NCI-H2081 treated with DMSO at 0.1 percent for 48 hours (cell line): ENCODE measurements at places on chromosomes 1 and 21.

GRCh38 chr1:178238722-178239510, 145.0 kb downstream of the RASAL2 start:
- no peak for DNase-seq

- no peak for DNase-seq
These were observed 87.9 kb downstream of the RPS6KC1 start for GRCh38 chr1:213138892-213139291.

DNA sequence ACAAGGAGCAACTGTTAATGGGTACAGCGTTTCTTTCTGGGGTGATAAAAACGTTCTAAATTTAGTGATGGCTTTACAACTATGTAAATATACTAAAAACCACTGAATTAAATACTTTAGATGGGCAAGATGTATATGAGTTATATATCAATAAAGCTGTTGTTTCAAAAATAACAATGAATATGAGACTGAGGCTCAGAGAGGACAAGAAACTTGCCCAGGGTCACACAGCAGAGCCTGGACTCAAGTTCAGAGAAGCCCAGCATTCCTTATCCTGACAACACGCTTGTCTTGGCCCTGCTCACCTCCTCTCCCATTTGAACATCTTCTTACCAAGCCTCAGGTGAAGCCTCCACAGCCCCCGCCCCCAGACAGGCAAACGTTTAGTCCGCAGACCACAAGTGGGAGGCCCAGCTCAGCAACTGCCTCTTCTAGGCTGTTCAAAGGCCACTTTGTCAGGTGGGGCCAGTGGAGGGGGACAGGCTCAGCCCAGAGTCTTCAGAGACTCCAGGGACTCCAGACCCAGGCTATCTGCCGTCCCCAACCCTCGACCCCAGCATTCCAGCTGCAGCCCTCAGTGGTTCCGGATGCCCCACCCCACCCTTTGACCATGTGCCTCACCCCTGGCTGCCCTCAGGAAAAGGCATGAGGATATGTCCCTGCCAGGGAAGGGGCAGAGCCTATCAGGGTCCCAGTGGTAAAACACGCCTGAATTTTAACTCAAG, 17.9 kb downstream of the SDC3 start:
- no peak for DNase-seq

GRCh38 chr1:64679177-64679576, 65.7 kb upstream of the RAVER2 start:
- no peak for DNase-seq

DNA sequence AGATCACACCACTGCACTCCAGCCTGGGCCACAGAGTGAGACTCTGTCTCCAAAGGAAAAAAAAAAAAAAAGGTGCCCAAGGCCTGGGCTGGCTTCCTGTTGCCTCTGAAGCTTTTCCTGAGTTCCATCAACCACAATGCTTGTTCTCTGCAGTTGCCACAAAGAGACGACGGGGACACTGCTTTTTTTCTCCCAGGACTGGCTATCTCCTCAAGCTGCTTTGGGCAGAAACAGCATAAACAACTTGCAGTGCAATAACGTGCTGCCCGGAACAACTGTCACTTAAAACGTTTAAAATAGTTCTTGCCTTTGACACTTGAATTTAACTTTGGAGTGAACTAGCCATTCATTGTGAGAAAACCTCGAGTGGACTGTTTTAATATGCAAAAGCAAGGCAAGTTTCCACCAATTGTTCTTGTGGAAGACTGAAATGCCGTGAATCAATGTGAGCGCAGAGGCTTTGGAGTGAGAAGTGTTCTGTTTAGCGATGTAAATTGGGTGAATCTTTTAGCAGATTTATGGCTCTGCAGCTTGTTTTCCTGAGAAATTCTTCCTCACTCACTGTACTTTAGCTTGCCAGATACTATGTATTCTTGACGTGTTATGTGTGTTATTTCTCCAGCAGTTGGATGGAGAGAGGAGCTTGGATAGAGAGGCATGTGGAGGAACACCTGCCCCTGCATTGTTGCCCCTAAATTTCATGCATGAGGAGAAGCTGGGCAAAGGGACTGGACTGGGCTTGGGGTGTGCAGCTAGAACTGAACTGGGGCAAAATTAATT, 188.1 kb upstream of the KIAA0040 start:
- DNase-seq = no peak

DNA sequence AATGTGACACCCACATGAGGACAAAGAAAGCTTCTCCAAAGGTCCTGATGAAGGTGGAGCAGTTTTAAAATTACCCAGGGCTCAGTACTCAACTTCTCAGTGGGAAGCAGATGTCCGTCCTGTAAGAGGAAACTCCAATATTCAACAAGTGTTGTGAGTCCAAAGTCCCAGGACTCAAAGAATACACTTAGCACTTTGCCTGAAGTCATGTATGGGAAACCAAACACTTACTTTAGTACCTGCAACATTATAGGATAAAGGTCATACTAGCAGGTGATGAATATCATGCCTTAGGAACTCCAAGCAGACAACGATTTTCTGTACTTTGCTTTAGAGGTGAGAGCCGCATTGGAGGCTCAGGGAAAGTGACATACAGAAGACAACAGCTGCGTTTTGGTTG, 37.2 kb upstream of the ST6GALNAC3 start:
- DNase-seq = no peak

DNA sequence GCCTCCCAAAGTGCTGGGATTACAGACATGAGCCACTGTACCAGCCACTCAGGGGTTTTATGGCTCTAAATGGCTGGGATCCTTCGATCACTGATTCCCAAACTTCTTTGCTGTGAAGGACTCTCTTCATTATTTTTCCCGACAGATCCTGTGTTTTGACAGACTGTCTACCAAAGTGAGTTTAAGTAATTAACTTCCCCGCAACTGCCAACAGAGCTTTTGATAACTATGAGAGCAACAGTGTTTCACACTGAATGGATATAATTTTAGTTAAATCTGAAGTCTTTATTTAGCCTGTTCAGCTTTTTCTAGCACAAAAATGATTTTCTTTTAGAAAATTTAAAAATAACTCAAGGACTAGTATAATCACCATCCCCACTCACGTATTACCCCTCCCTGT, 12.6 kb upstream of the RABIF start:
- no peak for DNase-seq

DNA sequence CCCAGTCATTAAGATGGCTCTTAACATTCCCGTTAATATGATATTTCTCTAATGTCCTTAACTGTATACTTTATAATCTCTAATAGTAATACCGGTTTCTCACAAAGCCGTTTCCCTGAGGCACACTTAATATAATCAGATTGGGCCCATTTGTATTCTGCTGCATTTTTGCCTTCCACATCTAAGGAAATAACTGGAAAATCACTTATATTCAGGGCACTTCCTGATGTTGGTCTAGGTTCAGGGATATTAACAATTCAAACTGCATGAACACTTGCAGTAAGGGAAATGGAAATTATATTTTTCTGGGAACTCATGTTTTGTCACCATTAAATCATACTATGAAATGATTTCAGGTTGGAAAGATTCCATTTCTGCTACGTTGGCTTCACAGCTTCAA, 119.8 kb downstream of the TPR start:
- DNase-seq = no peak

- no peak for DNase-seq
These were observed 5.4 kb upstream of the HAO2 start for GRCh38 chr1:119363162-119363561.

GRCh38 chr1:80924290-80924689, 876.4 kb upstream of the ADGRL2 start:
- DNase-seq = no peak

GRCh38 chr1:168506204-168506819, 37.5 kb downstream of the XCL2 start:
- DNase-seq = no peak

DNA sequence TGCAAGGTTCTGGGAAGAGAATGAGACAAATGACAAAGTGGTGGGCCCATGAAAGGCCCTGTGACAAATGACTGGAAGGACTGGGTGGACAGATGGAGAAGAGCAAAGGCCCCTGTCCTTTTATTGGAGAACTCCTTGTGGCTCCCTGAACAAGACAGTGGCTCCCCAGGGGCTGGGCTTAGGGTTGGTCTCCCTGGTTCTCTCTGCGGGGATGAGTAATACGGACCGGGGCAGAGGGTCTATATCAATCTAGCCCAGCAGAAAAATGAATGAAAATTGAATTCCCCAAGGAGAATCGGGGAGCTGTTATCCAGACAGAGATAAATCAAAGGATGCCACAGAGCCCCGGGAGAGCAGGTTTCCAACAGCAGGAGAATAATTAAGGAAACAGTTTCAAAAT, 5.2 kb upstream of the LHX4 start:
- no peak for DNase-seq

DNA sequence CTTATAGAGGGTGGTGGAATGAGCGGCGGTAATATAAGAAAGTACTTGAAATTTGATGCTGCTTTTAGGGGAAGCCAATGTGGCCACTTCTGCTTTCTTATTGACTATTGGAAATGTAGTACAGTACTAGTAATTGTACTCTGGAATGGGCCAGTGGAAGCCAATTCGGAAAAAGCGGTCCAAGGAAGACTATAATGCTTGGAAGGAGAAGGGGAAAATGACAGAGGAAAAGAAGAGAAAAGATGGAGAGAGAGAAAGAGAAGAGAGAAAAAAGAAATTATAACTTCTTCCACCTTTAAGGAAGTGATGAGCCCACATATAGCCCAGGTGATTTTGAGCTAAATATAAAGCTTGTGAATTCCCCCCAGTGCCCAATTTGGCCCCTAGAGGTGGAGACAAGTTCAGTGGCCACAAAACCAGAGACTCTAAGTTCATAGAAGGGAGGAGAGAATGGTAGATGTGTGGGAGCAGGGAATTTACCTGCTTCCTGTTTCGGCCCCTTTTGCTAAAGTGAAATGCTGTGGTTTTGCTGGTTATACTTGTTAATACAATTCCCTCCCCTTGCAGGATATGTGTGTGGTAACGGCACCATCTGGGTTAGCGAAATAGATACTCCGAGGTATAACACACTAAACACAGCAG, 35.7 kb upstream of the DUSP10 start:
- DNase-seq = no peak

GRCh38 chr1:198577444-198577843, 37.0 kb upstream of the ATP6V1G3 start:
- no peak for DNase-seq

GRCh38 chr21:21137986-21138385, 139.8 kb downstream of the NCAM2 start:
- no peak for DNase-seq

DNA sequence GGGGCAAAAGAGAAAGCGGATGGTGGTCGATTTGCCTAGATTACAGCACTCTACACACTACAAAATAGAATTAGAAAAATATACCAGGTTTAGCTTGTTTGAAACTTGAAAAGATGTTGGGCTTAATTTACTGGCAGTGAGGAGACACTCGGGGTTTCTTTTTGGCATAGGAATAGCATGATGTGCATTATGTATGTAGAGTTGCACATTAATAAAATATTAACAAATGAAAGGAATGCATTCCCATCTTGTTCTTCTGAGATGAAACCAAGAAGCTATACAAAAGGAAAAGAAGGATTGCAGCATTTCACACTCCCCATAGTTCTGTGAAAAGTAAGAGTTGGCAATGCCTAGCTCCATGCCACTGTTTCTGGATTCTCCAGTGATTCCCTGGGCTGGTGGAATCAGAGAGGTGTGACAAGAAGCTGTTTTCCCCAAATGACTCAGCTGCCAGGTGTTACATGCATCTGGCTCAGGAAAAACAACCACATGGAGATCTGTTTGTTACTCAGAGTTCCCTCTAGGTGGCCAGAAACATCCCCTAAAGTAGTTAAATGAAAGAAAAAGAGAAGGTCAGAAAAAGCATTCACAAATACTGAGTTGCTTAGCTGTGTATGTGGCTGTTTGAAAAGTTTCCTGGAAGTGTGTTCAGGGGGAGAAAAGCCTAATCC, 115.6 kb downstream of the UCK2 start:
- DNase-seq = no peak

DNA sequence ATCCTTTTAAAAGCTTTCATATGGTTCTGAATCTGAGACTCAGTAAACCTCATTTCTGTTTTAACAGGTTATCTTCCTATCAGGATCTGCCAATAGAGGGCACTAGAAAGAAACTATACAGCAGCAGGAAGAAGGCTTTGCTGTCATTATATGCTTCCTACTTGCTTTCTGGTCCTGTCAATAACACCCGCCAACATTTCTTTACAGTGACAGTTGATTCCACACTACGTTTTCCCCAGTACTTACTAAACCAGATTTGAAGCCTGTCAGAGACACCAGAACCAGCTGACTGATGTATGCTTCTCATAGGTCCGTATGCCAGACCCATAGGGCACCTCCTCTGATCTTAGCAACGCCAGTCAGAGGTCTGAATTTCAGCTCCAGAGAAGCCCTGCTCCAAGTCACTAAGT, 341.0 kb upstream of the NEGR1 start:
- DNase-seq = peak; percentile 23

DNA sequence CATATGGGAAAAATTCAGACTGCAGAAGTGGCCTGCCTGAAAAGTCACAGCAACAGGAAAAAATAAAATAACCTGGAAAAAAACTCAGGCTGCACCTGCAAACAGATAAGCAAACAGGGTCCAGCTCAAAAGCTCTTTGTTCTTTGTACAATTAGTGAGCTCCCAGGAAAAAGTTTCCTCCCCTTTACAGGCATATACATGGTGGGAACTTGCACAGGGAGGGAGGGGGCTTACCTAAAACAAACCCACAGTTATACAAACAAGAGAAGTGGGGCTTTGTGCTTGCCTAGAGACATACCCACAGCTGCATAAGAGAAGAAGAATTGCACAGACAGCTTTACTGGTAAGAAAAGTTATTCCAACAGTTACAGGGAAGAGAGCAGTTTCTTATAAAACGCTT, 31.7 kb upstream of the COG2 start:
- DNase-seq = no peak

DNA sequence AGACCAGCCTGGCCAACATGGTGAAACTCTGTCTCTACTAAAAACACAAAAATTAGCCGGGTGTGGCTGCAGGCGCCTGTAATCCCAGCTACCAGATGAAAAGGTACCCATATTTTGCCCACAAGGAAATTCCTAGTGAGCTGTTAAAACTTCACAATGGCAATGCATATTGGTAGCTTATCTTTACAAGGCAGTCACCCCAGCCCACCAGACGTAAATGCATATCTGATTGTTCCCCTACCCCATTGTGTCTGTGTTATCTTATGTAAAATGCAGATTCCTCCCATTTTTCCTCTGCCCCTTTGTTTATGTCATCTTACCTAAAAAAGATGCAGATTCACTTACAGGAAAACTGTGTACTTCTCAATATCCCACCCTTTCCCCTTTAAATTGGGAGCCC, 103.1 kb upstream of the SLC2A1 start:
- no peak for DNase-seq

- no peak for DNase-seq
These were observed 821 bp downstream of the PHC2 start for GRCh38 chr1:33429856-33430691.

DNA sequence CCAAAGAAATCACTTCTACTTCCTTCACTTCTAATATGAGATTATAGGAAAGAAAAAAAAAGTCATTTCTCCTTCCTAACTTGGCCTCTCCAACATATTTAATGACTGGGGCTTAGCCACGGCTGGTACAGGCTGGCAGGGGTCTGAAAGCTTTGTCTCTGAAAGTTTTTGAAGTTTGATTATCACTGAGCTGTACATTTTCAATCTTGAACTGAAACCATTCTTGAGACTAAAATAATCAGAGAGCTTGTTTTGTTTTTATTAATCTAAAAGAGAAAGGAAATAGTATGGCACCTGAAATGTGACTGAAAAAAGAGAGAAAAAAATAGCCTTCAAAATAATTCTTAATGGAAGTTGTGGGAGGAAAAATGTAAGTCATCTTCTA, 3.8 kb upstream of the KRTAP19-8 start:
- DNase-seq = no peak

- no peak for DNase-seq
These were observed 75.4 kb downstream of the CENPF start for GRCh38 chr1:214678386-214678785.
